Spinal cord (tissue), 10 donors: ENCODE measurements at places on chromosomes 2 and 18. TPM values are rescaled to one million over a fixed set of nuclear protein-coding genes. Genes with fewer than 3 reads are reported as not detected.

CRYGC gene
- polyA plus RNA-seq: 0.44 TPM

DNA sequence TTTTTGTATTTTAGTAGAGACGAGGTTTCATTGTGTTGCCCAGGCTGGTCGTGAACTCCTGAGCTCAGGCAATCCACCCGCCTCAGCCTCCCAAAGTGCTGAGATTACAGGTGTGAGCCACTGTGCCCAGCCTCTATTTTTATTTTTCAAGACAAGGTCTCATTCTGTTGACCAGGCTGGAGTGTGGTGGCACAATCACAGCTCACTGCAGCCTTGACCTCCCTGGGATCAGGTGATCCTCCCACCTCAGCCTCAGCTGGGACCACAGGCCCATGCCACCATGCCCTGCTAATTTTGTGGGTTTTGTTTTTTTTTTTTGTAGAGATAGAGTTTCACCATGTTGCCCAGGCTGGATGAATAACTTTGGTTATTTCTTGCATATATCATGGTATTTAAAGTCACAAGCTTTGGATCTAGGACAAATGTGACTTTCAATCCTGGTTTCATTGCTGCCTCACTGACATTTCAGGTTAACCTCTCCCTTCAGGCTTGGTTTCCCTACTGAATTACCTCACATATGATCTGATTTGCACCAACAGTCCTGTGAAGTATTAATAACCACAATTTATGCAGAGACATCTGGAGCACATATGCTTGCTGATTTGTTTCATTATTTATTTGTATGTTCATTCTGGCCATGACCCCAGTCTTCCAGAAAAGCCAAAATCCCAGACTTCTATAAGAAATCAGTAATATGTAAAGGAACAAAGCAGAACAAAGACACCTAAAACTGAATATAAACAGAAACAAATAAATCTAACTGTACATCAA lies 17.5 kb upstream of the RAB31 start:
- H3K27ac ChIP-seq: no peak overlapping the region
- no peaks in the 10 kb centered on the region for H3K4me1 ChIP-seq
- no peaks in the 10 kb centered on the region for H3K27me3 ChIP-seq
- H3K36me3 ChIP-seq: no peaks in the 10 kb centered on the region

DNA sequence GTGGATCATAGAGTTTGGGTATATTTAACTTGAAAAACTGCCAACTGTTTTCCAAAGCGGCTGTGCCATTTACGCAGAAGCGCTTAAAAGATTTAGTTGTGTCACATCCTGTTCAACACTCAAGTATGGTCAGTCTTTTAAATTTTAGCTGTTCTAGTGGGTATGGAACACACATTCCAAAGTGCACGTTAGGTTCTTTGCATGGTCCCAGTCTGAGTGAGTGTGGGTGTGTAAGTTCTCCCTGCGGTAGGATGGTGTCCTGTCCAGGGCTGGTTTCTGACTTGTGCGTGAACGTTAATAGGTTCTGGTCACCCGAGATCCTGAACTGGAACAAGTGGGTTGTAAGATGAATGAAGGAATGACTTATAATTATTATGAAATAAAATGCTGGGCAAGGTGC lies 28.4 kb upstream of the IL36G start:
- no peak overlapping the region for H3K27ac ChIP-seq
- H3K27me3 ChIP-seq: no peaks in the 10 kb centered on the region
- no peak for DNase-seq
- no peak overlapping the region for H3K4me3 ChIP-seq
- no peaks in the 10 kb centered on the region for H3K36me3 ChIP-seq

- H3K27me3 ChIP-seq: no peaks in the 10 kb centered on the region
- H3K36me3 ChIP-seq: no peaks in the 10 kb centered on the region
Observed at GRCh38 chr2:206915121-206915520, 24.2 kb upstream of the CPO start.

PLGLB2 gene
- 5.9 TPM for polyA plus RNA-seq
